ENCODE measurements at places on chromosomes 12 and 14.

GRCh38 chr14:62914025-62914424 lies 131.2 kb downstream of the KCNH5 start:
- DNase-seq: no peak

- DNase-seq: no peak
Measured at GRCh38 chr14:103828315-103828967, 18.9 kb downstream of the PPP1R13B start.

DNA sequence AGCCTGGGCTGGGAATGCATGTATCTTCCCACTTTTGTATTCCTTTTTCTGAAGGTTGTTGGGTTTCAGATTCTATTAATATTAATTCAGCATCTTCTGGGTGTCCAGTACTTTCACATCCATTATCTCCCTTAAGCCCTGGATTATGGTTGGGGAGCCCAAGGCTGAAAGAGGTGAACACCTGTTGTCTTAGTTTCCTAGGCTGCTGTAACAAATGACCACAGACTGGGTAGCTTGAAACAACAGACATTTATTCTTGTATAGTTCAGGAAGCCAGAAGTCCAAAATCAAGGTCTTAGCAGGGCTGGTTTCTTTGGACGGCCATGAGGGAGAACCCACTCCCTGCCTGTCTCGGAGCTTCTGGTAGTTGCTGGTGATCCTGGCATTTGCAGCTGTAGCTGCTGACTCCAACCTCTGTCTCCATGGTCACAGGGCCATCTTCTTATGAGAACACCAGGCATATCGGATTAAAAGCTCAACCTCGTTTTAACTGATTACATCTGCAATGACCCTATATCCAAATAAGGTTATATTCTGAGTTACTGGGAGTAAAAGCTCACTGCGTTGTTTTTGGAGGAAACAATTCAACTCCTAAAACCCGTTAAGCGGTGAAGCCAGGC lies 68.2 kb upstream of the CLMN start:
- no peak for DNase-seq

DNA sequence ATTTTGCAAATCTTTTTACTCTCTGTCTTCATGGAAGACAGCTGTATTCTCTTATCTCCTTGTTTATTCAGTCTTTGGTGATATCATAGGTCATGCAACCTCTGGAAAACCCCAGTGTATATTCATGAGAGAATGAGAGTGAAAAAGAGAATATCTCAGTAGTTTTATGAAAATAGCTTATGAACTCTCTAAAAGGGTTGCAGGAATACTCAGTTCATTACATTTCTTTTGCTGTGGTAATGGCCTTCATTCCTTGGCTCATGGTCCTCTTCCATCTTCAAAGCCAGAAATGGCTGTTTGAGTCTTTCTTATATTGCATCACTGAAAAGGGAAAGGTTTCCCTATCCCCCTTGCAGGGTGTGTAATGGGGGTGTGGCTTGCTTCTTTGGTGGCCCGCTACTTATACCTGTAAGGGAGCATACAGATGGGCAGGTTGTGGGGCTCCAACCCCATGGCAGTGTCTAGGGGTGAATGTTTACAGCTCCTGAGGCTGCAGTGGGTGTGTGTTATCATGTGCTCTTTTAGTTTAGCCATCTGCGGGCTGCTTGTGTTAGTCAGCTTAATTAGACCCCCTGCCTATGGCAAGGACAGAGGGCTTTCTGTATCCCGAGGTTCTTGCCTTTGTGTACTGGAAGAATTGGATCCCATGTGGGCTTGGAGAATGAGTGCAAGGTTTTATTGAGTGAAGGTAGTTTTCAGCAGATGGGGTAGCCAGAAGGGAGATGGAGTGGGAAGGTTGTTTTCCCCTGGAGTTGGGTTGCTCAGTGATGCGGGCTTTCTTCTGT lies 150.2 kb downstream of the CCDC91 start:
- DNase-seq: no peak

- peak; percentile 71 for DNase-seq
Measured at GRCh38 chr14:31025367-31026076, at the start of gene AP4S1. AP4S1 (plus strand) TSS chr14:31025649; CDS start chr14:31066197, 40,548 bp downstream.

DNA sequence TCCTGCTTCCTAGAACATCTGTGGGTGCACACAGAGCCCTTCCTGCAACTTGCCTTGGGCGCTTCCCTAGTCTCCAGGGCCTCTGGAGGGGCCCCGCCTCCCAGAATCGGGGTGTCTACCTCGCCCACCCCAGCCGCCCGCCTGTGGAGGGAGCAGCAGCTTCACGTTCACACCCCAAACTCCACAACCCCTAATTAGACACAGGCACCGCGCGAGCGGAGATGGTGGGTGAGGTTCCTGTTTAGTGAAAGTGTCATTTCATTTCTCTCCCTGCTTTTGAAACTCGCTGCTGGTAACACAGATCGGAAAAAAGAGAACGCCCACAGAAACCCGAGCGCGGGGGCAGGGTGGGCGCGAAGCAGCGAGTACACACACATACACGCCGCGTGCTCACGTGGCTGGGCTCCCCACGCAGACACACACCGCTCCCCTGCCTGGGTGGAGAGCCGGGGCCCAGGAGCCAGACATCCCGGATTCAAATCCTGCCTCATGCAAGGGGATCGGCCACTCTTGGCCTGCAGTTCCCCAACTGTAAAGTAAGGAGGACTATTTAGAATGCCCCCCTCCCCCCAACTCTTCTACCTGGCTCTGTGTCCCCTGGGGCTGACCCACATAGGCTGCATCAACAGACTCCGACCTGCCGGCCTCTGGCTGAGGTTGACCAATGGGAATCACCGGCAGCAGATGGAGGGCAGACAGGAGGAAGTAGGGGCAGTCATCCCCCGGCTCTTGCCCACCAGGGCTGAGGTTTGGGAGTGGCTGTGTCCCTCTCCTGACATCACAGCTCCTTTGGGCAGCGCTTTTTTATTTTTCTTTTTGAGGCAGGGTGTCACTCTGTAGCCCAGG lies 79.2 kb upstream of the NCOR2 start:
- DNase-seq: peak; percentile 32

DNA sequence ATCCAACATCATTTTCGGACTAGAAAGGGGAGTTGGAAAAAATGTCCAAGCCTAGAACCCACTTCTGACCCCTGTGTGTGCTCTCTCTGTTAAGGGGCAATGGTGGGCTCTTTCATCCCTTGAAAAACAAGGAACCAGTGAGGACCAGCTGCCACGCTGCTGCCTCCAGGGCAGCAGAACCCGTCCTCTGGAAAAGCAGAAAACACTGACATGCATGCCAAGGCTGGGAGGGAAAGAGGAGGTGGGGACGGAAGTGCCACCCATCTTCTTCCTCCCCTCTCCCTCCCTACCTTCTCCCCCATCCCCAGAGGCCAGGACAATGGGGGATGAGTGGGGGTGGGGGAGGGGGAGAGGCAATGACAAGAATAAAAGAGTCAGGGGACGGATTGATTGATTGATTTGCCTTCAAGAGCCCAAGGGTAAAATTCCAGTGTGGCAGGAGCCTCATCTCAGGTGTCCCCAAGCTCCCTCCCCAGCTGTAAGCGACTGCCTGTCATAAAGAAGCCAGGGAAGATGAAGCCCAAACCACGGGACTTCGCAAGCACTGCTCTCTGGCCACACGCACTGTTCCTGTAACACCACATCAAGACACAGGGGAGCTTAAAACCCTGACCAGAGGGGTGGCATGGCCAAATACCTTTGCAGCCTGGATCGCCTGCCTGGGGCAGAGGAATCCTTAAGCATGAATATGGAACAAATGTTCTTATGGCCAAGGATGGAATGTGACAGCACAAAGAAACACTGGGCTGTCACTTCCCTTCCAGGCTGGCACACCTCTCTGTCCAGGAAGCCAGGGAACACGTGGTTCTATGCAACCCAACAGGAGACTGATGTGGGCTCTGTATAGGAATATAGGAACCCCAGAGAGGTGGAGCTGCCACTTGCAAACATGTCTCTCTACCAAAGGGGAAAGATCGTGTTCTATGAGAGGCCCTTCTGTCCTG lies 38.9 kb upstream of the BDKRB2 start:
- no peak for DNase-seq

DNA sequence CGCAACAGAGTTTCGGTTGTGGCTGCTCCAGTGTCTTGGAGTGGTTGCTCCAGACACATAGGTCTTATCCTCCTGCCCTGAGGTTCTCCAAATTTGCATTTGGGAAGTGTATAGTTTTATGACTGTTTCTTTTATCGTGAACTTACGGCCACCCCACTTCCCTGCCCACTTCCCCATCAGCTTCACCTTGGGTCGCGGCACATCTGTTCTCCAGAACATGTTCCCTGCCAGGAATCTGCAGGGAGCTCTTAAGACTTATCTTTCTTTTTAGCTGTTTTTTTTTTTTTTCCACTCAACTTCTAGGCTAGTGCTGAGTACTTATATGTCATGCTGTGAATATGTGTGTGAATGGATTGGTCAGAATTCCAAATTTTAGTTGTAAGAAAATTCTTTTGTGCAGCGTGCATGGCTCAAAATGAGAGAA lies 75.4 kb downstream of the ETV6 start:
- no peak for DNase-seq

GRCh38 chr12:121299662-121300061 lies 3.2 kb upstream of the CAMKK2 start:
- DNase-seq: no peak

GRCh38 chr14:63650256-63650952 lies 8.7 kb upstream of the WDR89 start:
- DNase-seq: no peak

DNA sequence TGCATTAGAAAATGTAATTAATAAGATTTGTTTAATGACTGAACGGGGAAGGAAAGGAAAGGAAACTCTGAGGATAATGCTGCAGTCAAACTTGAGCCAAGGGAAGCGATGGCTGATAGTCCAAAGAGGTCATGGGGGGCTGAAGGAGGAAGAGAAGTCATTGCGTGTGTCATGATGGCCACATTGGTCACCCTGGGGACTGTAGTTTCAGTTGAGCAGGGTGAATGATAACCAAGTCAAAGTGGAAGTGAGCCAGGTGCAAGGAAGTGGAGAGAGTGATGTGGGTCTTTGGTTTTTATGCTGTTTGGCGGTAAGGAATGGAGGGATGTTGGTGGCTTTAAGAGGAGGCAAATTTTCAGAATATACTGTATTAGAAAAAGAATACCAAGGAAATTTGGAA lies 21.6 kb downstream of the C12orf75 start:
- DNase-seq: no peak

- no peak for DNase-seq
Measured at GRCh38 chr12:126488806-126489205, 1423.6 kb downstream of the AACS start.

- no peak for DNase-seq
Measured at GRCh38 chr14:27050208-27050607, 452.4 kb upstream of the NOVA1 start.

DNA sequence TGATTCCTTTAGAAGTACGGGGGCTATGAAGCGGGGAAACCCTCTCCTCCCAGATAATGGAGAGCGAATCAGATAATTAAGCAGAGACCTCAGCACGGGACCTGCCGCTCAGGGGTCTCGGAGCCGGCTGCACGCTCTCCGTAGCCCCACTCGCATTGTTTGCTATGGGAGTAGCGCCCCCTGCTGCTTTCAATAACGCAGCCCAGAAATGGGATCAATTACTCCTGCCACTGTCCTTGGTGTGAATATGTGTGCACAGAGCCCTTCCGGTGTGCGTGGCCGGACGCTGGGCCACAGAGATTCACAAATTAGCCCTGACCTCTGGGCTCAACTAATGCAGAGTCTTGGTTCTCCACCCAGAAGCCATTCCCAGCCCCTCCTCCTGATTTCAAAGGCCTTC lies 76.4 kb upstream of the TMEM132C start:
- peak; percentile 2 for DNase-seq

- no peak for DNase-seq
Measured at GRCh38 chr12:3315201-3315661, 175.8 kb upstream of the PRMT8 start.

DNA sequence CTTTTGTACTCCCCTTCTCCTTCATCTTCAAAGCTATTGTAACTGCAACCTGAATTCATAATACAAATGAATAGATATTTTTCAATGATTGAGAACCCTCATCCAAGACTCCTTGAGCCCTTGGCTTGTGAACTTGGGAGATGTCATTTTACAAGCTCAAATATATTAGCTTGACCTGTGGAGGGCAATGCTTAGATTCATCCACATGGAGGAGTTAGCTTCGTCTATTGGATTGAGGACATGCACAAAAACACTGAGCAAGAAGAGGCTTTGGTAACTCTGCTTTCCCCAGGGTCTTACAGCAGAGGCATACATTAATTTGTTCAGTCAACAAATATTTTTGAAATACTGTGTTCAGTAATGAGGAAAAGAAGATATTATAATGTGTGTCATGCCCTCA lies 101.1 kb downstream of the OTOGL start:
- no peak for DNase-seq

- DNase-seq: peak; percentile 96
Measured at GRCh38 chr14:75577729-75578101, 705 bp upstream of the FLVCR2 start.

DNA sequence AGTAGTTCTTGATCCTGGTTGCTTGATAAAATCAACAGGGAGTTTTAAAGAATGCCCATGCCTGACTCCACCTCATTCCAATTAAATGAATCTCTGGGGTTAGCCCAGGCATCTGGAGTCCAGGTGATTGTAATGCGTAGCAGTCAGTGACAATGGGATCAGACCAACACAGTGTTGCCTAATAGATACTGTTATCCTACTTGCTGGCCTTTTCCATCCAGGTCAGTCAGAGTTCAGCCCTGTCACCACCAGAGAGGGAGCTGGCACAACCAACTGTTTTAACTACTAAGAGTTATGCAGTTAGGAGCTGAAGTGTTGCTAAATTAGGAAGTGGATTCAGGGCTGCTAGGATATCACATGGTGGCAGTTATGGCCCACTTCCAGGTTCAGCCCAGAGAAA lies 107.1 kb downstream of the GPR135 start:
- peak; percentile 87 for DNase-seq

- no peak for DNase-seq
Measured at GRCh38 chr12:128307791-128308190, 40.8 kb downstream of the TMEM132C start.

GRCh38 chr14:90495357-90496276 lies 98.8 kb downstream of the CALM1 start:
- DNase-seq: peak; percentile 96

DNA sequence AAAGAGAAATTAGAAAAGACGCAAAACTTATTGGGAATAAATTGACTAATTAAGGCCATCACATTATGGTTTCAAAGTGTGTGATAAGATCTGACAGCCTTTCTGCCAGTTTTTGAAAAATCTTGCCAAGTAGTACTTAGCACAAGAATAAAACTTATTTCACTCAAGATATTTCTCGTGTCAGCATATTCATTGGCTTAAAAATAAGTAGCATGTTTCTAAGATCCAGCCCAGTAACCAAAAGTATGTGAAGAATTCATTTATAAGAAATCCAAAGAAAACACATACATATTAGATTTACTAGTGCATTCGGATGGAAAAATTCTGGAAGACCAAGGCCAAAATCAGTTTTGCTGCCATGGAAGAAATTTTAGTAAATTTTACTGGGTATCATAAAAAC lies 1135.0 kb downstream of the GALC start:
- DNase-seq: no peak

GRCh38 chr12:96327889-96328288 lies 72.3 kb downstream of the CDK17 start:
- no peak for DNase-seq

Measured in GM23338 (cell line).